B cell (primary cell): ENCODE measurements at places on chromosomes 1 and 21. TPM values are rescaled to one million over a fixed set of nuclear protein-coding genes. Genes with fewer than 3 reads are reported as not detected.

Gene KCNJ9
- not detected in 2 replicates for polyA plus RNA-seq

Gene GNAT2
- not detected in 2 replicates for polyA plus RNA-seq

Gene SH2D2A
- 0.73 and 1.0 TPM in 2 replicates for polyA plus RNA-seq

Gene CASQ2
- not detected in 2 replicates for polyA plus RNA-seq

DNA sequence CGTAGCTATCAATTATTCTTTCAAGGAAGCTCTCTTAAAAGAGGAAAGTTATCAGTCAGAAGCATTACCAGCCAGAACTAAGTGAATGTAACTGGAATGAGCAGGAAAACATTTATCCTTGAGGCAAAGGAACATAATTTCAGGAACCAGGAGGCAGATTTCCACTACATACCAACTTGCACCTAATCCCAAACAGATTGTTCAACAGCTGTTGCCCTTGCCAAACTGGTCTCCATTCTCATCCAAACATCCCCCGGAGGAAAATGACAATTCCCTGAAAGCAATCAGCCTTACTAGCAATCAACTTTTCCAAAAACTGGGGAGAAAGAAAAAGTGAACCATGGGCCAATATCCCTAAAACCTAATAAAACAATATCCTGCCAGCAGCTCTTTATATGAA is 35.0 kb downstream of the ENAH start:
- DNase-seq: no peak

DNA sequence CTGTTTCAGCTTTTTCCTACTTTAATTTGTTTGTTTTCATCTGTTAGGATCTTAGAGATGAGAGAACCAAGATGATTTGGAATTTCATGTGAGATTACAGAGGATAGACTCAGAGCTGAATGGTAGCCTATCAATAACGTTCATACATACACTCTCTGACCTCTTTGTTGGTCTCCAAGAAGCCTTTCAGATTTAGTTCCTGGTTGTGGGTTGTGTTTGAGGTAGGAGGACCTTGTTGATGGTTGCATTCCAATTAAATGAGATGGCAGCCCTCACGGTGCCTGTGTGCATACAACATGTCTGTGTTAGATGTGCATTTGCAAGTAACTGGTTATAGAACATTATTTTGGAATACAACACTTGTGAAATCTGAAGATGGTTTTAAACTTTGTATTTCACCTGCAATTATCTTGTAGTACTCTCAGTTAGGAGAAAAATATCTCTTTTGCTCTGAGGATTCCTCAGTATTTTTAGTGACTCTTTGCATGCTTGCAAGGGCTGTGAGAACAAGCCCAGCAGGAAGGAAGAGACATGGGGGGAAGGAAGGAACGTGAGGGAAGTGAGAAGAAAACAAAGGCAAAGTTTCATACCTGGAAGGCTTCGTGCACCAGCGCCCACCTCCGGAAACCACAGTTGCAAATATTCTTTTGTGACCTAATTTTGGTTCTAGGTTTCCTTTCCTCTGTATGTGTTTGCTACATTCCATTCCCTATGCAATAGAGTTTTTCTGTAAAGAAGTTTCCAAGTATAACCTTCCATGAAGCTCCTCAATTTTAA is 291.8 kb downstream of the DISC1 start:
- no peak for DNase-seq

- DNase-seq: peak; percentile 92
Measured at GRCh38 chr1:198620951-198621824, 17.7 kb upstream of the PTPRC start.

GRCh38 chr1:26820784-26821269 is 5.7 kb upstream of the ZDHHC18 start:
- DNase-seq: peak; percentile 91

DNA sequence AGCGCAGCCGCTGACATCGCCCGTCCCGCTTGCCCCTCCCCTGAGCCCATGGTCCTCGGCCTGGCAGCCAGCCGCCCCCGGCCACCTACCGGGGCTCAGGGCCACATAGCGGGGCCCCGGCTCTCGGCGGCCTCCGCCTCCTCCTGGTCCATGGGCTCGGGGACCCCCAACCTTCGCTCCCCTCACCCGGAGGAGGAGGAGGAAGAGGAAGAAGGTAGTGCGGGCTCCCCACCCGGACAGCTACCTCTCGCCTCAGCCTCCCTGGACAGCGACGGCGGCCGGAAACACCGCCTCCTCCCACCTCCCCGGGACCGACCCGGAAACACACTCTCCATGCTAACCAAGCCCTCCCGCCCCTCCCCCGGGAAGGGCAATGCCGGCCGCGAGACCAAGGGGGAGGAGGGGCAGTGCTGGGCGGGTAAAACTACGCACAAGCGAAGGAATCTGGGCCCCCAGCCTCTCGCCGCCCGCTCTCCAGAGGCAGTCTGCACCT is at the start of gene KIAA0319L:
Gene KIAA0319L (minus strand): TSS at position 286 of the 493 bp plus-strand sequence. CDS start 2,912 bp downstream, outside the sequence.
- no peak for DNase-seq

DNA sequence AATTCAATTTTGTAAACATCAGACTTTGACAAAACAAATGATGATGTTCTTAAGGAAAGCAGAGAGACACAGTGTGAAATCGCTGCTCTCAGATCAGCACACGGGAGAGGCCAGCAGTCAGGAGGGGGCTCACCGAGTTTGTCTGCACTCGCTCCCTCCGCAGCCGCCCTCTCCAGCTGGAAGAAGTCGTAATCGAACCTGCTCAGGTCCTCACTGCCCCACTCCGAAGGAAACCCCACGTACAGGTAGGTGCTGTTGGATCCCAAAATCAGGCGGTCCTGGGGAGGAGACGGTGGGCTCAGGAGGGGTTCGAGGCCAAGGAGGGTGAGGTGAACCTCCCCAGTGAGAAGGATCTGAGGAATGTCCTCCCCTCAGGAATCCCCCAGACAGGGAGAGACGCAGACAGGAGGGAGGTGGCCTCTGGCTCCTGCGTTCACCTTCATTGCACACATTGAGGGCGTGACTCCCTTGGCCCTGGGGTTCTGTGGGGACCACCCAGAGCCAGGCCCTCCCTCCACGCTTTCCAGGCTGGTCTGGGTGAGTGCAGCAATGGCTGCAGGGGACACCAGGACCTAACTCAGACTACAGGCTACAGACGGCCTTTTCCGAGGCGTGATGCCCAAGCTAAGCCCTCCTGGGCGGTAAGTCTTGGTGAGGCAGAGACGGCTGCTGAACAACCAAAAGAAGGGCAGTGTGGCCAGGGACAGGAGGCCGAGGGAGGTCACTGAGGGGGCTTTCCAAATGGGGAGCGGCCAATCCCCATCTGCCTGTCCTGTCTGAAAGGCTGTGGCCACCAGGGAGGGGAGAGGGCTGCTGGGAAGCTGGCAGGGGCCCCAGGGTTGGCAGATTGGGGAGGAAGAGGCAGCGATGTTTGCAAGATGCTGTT is 65.5 kb downstream of the SCCPDH start:
- DNase-seq: no peak

- DNase-seq: no peak
Measured at GRCh38 chr1:115705085-115705951, 63.2 kb downstream of the CASQ2 start.

GRCh38 chr1:181541458-181541857 is 58.1 kb downstream of the CACNA1E start:
- no peak for DNase-seq

DNA sequence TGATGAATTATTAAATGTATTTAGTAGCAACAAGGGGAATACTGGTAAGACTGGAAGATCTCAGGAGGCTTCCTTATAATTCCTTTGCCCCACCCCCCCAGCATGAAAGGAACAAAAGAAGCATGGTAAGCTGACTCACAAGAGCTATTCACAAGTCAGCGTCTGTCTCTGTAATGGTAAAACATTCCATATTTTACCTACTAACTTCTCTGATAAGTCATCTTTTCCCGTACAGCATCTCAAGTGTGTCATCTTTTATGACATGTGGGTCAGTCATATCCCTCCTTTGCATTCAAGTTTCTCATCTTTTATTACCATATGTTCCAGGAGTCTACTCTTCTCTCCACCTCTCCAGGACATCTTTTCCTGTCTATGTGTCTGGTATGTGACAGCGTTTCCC is 241.3 kb downstream of the PLA2G4A start:
- no peak for DNase-seq

- peak; percentile 29 for DNase-seq
Measured at GRCh38 chr1:19179597-19180264, 30.3 kb downstream of the UBR4 start.
